HS-5 (cell line): ENCODE measurements at places on chromosomes 6 and 20.

DNA sequence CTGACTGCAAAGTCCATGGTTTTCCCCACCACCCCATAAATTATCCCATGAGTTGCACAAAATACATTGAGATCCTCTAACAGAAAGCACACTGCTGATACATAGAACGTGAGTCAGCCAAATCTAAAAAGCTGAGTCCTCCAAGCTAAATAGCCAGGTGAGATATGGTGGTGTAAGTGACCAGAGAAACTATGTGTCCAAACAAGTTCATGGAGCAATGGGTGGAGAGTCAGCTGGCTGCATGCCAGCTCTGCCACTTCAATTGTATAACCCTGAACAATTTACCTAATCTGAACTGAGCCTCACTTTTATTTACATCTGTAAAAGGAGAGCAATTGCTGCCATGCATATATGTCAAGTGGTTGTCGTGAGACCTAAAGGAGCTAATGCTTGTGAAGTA lies 9.7 kb downstream of the SNAP25 start:
- no peak for DNase-seq

GRCh38 chr20:62522748-62523396 lies 47.1 kb upstream of the GATA5 start:
- no peak for DNase-seq

DNA sequence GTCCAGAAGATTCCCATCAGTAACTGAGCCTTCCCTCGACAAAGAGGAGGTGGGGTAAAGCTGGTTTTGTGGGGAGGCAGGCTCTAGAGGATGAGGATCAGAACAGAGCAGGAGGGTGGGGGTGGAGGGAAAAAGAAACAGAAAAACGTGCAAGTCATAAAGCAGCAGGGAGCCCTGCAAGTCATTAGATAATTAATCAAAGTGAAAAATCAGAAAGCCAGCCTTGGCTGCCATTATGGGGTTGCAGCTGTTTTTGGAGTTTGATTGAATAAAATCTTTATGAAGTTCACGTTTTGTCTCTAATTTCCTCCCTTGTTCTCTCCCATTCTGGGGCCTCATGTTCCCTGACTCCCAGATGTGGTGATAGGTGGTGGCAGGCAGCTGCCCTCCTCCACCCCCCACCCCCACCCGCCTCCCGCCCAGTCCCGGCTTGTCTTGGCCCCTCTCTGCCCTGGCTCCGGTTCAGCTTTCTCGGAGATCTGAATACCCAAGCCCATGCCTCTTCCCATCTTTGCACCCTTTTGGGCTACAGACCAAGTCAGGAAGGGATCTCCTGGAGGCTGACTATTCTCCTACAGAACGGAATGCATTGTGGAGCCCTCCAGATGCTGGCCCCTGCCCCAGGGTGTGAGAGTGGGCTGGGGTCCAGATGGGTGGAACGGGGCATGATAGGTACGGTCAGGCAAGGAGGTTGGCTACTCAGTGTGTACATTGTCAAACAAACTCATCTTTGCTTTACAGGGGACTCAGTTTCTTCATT lies 141.8 kb downstream of the CDC5L start:
- DNase-seq, result no peak

DNA sequence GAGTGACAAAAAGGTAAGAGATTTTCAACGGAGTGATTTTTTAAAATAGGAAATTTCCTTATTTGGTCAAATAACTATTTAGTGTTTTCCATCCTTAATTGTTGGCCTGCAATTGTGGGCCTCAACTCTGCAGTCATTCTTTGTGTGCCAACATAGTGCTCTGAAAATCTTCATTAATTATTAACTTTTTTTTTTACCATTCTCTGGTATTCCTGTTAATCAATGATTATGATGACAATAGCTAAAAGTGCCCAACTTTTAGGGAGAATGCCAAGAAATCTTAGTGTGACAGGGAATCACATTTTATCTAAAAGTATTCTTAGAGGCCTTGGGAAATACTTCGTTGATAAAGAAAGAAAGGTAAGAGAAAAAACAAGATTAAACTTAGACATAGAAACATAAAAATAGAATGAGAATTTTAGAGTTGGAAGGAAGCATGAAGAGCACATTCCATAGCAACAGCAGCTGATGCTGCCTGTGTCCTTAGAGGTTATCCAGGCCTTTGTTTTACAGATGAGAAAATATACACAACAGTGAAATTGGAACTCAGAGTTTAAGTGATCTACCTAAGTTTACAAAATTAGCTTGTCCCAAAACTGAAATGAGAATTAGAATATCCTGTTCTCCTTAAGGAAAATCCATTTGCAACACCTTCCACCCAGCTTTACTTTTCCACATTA lies 1.2 kb downstream of the GPRC6A start:
- no peak for DNase-seq

GRCh38 chr6:34990971-34991560 lies 102.0 kb downstream of the ANKS1A start:
- DNase-seq, result no peak

GRCh38 chr6:95127261-95127660 lies 450.1 kb upstream of the MANEA start:
- no peak for DNase-seq

DNA sequence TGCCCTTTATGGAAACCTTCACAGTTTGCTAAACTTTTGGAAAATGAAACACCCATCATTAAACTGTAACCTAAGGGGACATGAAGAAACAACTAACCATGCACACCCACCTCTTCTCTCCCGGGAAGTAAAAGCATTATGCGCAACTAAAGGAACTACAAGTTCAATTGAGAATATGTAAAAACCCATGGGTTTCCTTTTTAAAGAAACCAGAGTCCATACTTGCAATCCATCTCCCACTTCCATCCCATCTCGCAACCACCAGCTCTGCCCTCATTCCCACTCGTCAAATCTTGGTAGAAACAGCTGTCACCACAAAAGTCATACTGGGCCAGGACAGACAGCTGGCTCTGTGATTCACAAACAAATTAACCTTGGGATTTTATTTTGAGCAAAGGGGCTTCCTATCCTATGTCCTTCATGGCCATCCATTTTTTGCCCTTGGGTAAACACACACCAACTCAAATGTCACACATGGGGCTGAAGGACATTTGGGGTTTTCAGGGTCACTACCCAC lies 81.5 kb downstream of the HAO1 start:
- DNase-seq, result no peak

GRCh38 chr6:139580592-139581484 lies 206.4 kb upstream of the CITED2 start:
- no peak for DNase-seq

GRCh38 chr6:53544217-53544469 lies 758 bp downstream of the GCLC start:
- no peak for DNase-seq

GRCh38 chr20:3471397-3472021 lies 691 bp downstream of the ATRN start:
- DNase-seq, result no peak

- DNase-seq, result no peak
Observed at GRCh38 chr6:33078442-33078841, 2.7 kb downstream of the HLA-DPB1 start.

DNA sequence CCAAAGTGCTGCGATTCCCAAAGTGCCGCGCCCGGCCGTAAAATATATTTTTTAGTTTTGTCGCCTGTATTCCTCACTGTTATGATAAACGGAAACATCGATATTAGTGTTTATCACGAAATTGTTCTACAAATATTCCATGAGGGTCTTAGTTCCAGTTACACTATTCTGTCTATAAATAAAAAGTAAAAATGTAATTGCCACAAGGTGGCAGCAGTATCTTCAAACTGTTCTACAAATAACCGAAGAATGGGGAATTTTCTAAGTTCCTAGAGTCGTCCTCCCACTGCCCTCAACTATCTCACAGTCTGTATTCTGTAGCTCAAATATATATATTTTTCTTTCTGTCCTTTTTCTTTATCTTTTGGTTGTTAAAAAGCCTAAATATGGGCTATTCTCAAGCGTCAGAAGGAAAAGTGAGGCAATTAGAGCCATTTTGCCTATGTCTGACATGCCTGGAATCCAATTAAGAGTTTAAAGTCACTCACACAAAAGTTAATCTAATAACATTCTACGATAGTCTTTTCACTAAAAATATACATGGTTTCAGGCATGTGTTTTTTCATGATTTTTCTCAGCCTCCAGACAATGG lies 14.2 kb upstream of the FAM162B start:
- DNase-seq, result no peak

- DNase-seq, result no peak
Observed at GRCh38 chr20:47007826-47008655, 113.4 kb downstream of the EYA2 start.

DNA sequence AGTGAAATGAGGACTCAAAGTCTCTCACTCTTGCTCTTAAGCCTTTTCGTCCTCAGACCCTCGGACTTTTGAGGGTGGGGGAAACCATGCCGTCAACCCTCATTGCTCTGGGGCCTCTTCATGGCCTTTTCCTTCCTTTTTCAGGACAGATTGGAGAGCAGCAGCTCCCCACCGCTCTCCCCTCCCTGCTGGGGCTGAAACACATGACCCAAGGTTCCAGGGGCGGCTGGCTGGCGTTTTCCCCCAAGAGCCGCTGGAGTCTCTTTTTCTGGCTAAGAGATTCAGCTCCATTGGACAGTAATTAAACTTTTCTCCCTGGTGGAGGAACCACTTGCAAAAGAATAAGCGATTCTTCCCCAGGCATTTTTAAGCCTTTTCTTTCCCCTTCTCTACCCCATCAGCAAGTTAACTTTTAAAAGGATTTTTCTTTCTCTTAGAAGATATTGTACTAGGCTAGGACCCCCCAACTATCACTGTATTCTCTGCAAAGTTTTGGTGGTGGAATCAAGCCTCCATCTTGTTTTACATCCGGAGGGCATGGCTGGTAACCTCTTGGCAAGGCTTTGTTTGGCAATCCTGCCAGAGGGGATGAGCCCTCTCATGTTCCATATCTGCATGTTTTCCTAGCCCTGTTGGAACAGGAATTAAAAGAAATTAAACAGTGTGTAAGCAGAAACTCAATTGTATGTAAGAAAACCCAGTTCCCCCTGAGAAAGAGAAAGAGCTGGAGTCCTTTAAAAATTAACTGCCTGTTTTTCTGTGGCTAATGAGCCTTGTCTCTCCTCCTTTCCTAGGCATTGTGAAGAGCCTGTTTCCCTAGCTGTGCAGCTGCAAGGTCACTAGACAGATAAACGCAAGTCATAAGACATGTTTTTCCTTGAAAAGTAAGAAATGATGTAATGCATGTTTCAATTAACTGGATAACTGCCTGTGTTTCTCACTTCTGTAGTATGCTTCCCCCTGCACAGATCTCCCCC lies 100.8 kb upstream of the GPR6 start:
- no peak for DNase-seq

- DNase-seq, result no peak
Observed at GRCh38 chr6:336159-337114, 44.1 kb downstream of the DUSP22 start.

DNA sequence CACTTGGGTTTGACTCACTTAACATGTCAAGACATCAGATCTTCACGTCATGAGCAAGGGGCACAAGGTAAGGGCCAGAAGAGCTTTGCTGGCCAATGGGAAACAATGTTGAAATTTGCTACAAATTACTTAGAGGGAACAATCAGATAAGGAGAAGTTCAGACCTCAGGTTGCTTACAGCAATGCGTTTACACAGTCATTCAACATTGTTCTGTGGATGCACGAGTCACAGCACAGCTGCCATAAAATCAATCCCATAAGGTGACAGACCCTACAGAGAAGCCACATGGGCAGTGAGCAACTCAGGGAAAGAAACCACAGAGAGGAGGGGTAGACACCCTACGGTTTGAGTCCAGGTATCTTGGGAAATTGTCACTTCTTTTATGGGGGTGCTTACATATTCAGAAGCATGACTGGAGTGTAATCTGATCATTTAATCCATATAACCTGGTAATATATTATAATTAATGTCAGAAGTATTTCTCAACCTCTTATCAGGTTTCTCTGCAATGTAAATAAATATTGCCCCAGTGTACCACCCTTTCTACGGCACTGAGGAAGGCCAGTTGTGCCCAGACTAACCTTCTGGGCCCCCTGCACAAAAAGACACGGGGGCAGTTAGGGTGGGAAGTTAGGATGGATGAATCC lies 2.3 kb upstream of the SLC22A2 start:
- DNase-seq, result peak; percentile 9

DNA sequence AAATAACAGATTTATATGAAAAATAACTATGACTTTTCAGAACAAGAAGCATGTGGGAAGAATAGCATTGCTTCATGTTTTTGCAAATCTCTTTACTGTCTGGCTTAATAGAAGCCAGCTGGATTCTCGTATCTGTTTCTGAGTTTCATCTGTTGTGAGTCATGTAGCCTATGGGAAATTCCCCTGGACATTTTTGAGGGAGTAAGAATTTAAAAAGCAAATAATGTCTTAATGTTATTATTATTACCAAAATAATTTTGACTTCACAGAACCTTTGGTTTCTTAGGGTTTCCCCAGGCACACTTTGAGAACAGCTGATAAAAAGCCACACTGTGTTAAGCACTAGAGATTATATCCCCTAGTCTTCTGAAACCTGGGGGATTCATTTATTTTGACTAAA lies 75.8 kb downstream of the SYCP2L start:
- DNase-seq, result peak; percentile 49

DNA sequence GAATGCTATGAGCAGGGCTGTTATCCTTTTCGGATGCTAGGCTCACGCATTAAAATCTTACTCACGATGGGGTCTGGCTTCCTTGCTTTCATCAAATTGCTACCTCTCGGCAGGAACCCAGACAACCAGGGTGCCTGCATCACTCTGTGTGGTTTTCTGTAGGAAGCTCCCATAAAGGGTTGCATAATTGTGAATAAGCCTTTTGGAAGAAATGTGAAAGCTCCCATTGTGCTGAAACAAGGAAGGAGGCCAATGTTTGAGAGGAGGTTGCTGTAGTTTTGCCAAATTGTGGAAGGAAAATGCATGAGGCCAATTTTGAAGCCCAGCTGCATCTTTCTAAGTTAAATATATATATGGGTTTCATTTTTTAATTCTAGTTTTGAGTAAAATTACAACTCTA lies 615.5 kb downstream of the C6orf118 start:
- no peak for DNase-seq

- DNase-seq, result no peak
Observed at GRCh38 chr6:77466451-77467437, 3.5 kb upstream of the HTR1B start.

DNA sequence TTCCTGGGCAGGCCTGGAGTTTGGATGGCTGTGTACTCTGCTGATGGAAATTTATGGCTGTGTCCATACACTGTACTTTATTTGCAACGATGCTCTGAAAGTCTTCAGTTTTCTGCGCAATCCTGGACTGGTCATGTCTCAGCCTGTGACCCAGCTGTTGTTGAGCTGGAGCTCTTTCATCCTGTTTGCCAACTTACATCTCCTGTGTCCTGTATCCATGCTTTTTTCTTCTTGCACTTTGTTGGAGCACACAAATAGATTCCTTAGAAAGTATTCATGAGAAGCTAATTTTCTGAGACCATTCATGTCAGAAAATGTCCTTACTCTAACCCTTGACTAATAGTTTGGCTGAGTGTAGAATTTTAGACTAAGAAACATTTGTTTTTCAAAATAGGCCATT lies 251.2 kb downstream of the BCKDHB start:
- DNase-seq, result no peak

- no peak for DNase-seq
Observed at GRCh38 chr6:169890901-169891300, 139.5 kb downstream of the ERMARD start.

GRCh38 chr6:152587473-152587872 lies 49.7 kb downstream of the SYNE1 start:
- DNase-seq, result no peak

- DNase-seq, result no peak
Observed at GRCh38 chr6:90336388-90336947, 39.8 kb upstream of the BACH2 start.

- DNase-seq, result no peak
Observed at GRCh38 chr6:68226460-68226859, 408.6 kb upstream of the ADGRB3 start.

- no peak for DNase-seq
Observed at GRCh38 chr20:32356622-32357374, 1.3 kb upstream of the ASXL1 start.

- DNase-seq, result no peak
Observed at GRCh38 chr6:14086701-14087100, 30.9 kb upstream of the CD83 start.
